ENCODE measurements at places on chromosomes 13 and 19.
A peak's percentile ranks its signal among the peaks of the same experiment; 100 is the strongest.

GRCh38 chr19:51783372-51783771, 11.6 kb upstream of the FPR3 start:
- no peak for DNase-seq

DNA sequence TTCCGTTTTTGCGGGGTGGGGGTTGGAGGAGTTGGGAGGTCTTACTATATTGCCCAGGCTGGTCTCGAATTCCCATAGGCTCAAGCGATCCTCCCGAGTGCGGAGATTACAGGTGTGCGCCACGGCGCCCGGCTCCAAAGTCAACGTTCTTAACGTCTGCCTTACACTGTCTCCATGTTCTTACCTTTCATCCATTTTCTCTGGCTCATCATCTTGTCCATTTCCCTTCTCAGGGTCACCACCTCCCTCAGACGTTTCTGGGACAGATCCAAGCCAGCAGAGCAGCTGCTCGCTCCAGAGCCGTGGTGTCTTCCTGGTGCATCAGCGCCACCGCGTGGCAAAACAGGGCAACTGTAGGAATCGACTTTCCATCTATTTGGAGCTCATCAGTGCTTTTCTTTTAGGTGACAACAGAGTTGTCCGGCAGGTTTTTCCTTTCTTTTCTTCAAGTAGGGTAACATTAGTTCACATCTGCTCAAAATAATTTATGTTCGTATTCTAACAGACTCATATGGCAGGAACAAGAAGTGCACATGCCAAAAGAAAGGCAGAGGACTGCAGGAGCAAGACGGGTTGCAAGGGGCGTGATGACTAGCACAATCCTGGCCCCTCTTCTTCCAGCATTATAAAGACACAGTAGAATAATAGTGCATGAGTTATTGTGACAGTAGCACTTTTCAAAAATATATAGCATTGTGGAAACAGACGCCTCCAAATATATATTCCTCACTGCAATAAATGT, 103.1 kb upstream of the ABCC4 start:
- DNase-seq: peak; percentile 50

DNA sequence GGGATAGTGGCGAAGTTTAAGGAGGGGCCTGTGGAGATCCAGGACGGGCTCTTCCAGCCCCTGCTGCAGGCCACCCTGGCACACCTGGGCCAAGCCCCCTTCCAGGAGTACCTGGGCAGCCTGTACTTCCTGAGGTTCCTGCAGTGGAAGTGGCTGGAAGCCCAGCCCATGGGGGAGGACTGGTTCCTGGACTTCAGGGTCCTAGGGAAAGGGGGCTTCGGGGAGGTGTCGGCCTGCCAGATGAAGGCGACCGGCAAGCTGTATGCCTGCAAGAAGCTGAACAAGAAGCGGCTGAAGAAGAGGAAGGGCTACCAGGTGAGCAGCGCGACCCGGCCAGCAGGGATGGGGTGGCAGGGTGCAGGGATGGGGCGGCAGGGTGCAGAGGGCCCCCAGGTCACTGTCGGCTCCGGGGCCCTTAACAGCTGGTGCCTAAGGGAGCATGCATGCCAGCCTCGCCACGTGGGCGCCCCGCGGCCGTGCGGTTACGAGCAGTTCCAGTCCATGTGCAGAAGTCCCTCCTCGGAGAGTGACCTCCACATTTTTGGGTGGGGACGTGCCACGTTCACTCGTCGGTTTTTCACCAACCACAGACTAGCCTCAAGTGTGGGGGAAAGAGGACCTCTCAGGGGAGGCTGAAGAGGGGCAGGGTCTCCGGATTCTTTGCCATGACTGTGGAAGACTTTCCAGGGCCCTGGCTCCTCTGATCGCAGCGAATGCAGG, 912 bp downstream of the GRK1 start:
- no peak for DNase-seq

GRCh38 chr13:105442040-105442439, 1093.4 kb downstream of the EFNB2 start:
- no peak for DNase-seq

DNA sequence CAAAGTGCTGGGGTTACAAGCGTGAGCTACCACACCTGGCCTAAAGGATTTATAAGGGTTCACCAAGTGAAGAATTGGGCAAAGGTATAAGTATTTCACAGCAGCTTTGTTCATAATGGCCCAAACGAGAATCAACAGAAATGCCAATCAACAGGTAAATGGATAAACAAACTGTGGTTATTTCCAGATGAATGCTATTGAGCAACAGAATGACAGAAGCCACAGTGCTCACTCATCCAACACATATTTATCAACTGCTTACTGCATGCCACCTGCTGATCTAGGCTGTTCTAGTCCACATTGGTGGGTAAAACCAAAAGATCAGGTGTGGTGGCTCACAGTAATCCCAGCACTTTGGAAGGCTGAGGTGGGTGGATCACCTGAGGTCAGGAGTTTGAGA, 27.7 kb downstream of the CACNA1A start:
- no peak for DNase-seq

GRCh38 chr13:67619351-67619994, 389.3 kb upstream of the PCDH9 start:
- no peak for DNase-seq

DNA sequence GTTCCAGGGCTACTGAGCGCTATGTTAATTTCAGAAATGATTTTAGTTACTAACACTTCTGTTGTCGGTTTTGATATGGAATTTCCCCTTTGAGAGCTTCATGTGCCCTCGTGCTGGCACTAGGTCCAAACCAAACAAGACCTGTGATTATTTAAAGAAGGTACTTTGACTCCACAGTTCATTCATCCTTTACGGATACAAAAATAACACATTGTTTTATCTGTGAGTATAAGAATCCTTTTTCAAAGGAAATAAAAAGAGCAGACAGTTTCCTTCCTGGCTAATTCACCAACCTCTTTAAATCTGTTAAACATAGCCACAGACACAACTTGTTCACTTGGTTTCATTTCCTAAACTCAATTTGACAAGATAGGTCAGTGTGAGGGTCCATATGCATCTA, 141.2 kb downstream of the FLT1 start:
- no peak for DNase-seq

DNA sequence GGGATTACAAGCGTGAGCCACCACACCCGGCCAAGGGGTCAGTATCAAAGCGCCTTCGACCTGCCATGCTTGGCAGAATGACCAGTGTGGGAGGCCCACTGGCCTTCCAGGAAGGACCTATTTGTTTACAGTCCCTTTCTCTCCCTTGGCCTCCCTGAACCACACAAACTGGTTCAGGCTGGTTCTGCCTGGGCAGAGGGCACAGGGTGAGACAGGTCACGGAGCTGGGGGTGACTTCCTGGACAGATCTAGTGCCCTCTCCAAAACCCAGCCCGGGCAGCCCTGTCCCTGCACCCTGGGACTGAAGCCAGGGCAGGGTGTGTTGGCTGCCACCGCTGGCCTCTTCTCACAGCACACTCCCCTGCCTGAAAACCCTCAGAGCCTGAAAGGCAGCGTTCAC, 11.3 kb downstream of the PLEKHF1 start:
- no peak for DNase-seq

GRCh38 chr13:91144054-91144453, 203.4 kb upstream of the MIR17HG start:
- DNase-seq: no peak

- no peak for DNase-seq
Measured at GRCh38 chr19:48770734-48771472, 15.6 kb downstream of the FGF21 start.

GRCh38 chr13:23751195-23751594, 138.0 kb downstream of the MIPEP start:
- no peak for DNase-seq

- DNase-seq: peak; percentile 100
Measured at GRCh38 chr19:12937927-12938778, at the start of gene CALR. Gene CALR, plus strand, starts transcription at chr19:12938609. Its CDS starts 71 bp downstream, at chr19:12938680.

- no peak for DNase-seq
Measured at GRCh38 chr19:54030895-54031586, 32.7 kb downstream of the VSTM1 start.

DNA sequence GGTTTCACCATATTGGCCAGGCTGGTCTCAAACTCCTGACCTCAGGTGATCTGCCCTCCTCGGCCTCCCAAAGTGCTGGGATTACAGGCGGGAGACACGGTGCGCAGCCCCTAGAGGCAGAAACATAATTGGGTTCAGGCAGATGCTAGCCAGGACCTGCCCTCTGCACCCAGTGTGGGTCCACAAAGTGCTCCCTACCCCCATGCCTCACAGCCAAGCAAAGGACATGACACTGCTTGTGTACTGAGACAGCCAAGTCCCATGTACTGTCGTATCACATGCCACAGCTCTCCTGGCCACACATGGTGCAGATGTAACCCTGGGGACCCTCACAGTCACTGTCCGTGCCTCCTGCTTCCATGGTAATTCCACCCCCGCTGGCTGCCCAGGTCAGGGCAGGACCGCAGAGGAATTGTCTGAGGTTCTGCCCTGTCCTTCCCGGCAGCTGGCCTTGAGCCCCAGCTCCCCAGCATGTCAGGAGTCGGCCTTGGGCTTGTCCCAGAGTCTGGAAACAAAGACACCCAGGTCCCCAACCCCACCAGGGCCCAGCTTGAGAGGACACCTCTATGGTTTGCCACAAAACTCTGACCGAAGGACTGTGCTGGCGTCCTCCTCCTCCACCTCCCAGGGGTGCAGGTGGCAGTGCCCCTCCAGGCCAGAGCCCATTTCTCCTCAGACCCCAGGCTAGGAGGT, 7.6 kb downstream of the PRR36 start:
- DNase-seq: no peak

- peak; percentile 5 for DNase-seq
Measured at GRCh38 chr13:66887088-66887487, 343.0 kb downstream of the PCDH9 start.

GRCh38 chr13:101026736-101027398, 352.3 kb upstream of the TMTC4 start:
- no peak for DNase-seq

GRCh38 chr13:20590561-20590960, 23.6 kb downstream of the IFT88 start:
- DNase-seq: no peak

DNA sequence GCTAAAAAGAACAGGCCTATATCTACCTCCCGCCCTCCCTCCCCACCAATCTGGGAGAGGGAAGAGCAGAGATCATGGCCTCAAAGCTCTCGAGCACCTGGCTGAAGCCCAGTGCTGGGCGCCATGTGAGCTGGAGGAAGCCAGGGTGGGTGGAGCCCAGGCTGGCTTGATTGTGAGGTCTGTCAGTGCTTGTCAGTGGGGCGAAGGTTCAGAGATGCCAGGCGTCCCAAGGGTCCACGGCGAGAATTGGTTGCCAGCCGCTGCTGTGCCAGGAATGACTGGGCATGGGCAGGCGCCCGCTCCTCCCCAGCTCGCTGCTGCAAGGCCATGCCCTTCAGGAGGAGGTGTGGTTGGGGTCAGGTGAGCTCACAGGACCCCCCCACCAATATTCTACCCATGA, 11.5 kb downstream of the BEST2 start:
- no peak for DNase-seq

GRCh38 chr19:512547-513365, 5.5 kb downstream of the TPGS1 start:
- DNase-seq: no peak
